Upper lobe of left lung (tissue), 6 donors: ENCODE measurements at places on chromosomes 13 and 19.

- no peak for DNase-seq
Measured at GRCh38 chr19:9295411-9295849, 14.2 kb downstream of the ZNF699 start.

DNA sequence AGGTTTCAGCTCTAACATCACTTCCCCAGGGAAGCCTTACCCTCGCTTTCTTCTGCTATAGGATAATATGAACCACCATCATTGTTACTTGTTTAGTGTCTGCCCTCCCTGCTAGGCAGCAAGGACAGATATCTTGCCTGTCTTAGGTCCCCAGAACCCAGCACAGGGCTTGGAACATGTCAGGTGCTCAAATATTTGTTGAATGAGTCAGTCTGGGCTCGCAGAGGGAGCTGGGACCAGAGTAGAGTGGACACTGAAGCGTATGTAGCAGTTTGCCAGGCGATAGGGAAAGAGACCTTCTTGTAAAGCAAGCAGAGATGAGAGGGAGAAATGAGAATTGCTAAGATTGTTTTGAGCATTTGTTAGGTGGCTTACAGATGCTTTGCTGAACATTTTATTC lies 11.7 kb downstream of the BCKDHA start:
- DNase-seq = peak; percentile 84

DNA sequence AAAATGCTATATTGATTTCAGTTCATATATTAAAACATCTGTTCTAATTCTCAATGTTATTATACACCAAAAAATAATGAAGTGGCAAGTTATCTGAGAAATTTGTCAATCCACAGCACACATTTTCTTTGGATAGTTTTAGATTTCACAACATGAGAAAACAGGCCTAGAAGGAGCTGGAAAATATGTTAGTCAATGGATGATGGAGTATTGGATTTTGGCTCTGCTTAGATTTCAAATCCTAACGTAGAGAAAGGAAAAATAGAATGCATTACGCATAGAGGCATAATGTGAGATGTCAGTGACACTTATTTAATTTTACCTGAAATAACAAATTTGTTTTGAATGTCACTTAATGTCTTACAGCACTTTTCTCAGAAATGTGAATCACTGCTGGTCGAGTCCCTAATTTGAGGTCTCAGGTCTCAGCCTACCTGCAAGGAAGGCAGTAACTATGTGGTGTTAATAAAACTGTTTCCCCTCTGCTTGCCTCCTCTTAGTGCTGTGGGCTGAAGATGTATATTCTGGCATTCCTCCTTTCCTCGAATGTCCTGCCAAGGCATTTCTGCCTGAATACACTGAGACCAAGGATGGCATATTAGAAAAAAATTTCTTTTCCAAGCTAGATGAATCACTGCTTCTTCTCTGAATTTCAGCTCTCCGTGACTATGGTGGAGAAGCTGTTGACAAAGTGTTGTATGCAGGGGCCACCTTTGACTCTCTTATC lies 232.4 kb downstream of the POSTN start:
- no peak for DNase-seq

GRCh38 chr19:12623361-12624031 lies 12.8 kb downstream of the ZNF791 start:
- DNase-seq = no peak

DNA sequence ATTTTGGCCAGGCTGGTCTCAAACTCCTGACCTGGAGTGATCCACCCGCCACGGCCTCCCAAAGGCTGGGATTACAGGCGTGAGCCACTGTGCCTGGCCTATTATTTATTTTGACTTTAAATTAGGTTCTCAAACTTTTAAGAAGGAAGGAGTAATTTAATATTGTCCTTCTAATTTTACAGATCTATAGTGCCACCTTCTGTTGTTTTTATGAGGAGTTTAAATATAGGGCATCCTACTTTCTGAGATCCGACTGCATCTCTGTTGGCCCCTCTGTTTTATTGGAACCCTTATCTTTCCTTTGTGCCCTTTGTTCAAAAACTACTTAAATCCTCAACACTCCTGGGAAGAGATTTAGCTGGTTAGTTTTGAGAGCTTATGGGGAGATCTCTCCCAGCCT lies 25.4 kb upstream of the ZMYM5 start:
- no peak for DNase-seq

GRCh38 chr13:24151864-24152263 lies 8.7 kb upstream of the SPATA13 start:
- no peak for DNase-seq

GRCh38 chr13:73767191-73767741 lies 366.9 kb downstream of the KLF12 start:
- DNase-seq = no peak

- DNase-seq = no peak
Measured at GRCh38 chr19:37966662-37967231, 59.7 kb downstream of the SIPA1L3 start.

GRCh38 chr13:46796515-46797474 lies at the start of gene ESD:
TSS of gene ESD (minus strand) at chr13:46797161. CDS start at chr13:46791413, 5,748 bp downstream.
- DNase-seq = peak; percentile 93

- no peak for DNase-seq
Measured at GRCh38 chr13:43484432-43485225, 302.1 kb downstream of the ENOX1 start.

- no peak for DNase-seq
Measured at GRCh38 chr19:35882114-35882832, 13.9 kb downstream of the APLP1 start.

- no peak for DNase-seq
Measured at GRCh38 chr13:50132904-50133357, 117.7 kb downstream of the KCNRG start.

- DNase-seq = no peak
Measured at GRCh38 chr19:55255618-55256423, 3.0 kb downstream of the PPP6R1 start.

DNA sequence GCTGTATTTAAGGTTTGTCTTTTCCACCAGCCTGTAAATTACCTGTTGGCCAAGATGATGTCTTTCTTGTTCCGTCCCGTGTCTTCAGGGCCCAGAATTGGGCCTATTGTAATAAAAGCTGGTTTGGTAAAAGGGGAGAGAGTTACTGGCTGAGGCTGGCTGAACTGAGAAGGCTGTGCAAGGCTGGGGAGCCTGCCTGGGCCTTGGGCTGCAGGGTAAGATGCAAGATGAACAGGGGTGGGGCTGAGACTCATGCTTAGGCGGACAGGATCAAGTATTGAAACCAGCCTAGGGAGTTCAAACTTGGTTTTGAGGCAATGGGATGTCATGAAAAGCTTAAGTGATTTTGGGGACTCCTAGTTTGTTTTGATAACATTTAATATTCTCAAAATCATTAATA lies 142.3 kb downstream of the PCCA start:
- DNase-seq = no peak

DNA sequence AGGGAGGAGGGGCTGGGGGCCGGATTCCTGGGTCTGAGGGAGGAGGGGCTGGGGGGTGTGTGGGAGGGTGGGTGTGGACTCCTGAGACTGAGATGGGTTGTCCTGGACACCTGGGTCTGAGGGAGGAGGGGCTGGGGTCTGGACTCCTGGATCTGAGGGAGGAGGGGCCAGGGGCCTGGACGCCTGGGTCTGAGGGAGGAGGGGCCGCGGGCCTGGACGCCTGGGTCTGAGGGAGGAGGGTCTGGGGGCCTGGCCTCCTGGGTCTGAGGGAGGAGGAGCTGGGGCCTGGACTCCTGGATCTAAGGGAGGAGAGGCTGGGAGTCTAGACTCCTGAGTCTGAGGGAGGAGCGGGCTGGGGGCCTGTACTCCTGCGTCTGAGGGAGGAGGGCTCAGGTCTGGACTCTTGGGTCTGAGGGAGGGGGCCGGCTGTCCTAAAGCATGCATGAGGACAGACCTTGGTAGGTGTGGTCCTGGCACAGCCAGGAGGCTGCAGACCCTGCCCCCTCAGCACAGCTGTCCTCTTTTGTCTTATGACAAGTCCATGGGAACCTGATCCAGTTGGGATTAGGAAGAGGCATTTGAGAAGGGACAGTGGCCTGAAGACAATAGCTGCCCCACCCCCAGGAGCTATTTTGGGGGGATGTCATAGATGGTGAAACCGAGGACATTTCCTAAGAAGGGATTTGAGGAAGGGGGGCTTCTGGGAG lies 1.3 kb downstream of the TNNT1 start:
- no peak for DNase-seq

- DNase-seq = no peak
Measured at GRCh38 chr13:111505175-111505777, 184.8 kb downstream of the TEX29 start.

- DNase-seq = peak; percentile 89
Measured at GRCh38 chr13:109785141-109785891, 1.1 kb downstream of the IRS2 start.

DNA sequence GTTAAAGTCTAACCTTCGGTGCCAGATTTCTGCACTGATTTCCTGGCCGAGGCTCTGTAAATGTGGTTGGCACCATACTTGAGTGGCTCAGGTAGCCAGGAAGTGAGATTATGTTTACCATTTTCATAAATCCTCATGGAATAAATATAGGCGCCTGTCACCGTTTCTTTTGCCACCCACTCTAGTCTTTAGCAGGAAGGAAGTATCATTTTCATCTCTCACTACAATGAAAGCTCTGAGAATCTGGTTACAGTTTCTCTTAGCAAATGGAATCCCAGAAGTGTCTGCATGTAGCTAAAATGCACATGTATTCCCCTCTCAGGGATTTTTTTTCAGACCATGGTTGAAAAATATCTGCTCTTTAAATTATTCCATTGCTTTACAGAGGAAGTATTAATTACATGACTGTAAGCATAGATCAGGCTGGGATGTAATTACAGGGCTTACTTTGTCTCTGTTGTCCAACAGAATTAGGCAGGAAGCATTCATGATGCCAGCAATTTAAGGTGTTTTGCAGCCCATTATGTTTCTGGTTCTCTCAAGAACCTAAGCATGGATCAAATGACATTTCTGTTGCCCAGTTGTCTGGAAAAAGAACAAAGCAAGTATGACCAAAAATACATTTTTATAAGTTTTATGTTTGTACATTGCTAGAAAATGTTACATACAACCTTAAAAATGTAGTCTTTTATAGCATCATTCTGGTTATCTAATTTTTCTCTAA lies 221.7 kb upstream of the SPRY2 start:
- no peak for DNase-seq

DNA sequence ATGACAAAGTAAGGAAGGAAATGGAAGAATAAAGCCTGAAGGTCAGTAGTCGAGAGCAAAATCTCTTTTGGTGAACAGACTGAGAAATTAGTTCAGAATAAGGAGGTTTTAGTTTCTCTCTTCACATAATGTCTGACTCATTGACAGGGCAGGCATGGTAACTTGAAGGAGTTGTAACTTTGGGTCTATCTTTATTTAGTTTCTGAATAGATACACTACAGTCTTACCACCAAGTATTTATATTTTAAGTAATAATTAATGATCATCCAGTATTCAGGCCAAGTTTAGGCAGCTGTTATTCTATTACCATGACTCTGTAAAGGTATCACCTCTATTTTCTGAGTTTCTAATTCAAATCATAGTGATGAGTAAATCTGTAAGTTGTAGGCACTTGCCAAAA lies 219.9 kb downstream of the SPRY2 start:
- no peak for DNase-seq

- DNase-seq = peak; percentile 91
Measured at GRCh38 chr19:43774103-43774939, 6.5 kb downstream of the KCNN4 start.
